ENCODE measurements at places on chromosomes 4 and X. TPM values are rescaled to one million over a fixed set of nuclear protein-coding genes. Genes with fewer than 3 reads are reported as not detected.

DNA sequence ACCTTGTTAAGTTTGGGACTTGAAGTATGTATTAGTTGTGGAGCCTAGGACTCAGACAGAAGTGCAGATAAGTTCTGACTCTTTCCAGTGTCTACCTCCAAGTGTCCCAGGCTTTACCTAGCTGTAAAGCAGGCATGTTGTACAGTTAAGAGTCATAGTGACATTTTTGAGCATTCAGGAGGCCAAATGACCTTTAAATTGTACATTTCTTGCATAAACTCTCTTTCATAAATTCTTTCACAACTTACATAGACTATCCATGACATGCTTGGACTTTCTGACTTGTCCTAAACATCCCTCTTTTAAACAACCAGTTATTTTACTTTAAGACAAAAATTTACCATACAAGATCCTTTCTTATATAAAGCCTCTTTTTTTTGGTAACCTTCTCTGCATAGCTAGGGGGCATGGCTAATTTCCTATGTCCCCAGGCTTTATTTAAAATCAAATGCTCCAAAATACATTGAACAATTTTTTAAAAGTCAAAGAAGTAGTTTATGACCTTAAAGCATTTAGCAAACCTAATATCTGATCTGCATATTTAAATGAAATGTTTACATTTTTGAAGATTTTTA, 40.1 kb upstream of the UGT8 start:
- no peak for DNase-seq

DNA sequence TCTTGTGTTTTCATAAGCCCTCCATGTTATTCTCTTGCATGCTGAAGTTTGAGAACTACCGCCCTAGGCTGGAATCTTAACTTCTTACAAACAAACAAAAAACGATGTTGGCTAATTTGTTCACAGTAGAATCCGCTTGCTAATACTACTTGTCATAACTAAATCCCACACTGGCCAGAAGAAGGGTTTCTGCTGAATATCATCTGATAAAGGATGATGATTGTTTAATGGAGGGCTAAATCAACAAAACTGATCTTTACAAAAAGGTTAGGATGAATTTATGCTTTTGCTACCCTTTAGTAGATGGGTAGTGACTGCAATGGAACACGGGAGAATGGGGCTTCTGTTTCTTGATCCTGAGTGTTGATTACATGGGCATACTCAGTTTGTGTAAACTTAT, 42.3 kb downstream of the SPATA4 start:
- DNase-seq: no peak

DNA sequence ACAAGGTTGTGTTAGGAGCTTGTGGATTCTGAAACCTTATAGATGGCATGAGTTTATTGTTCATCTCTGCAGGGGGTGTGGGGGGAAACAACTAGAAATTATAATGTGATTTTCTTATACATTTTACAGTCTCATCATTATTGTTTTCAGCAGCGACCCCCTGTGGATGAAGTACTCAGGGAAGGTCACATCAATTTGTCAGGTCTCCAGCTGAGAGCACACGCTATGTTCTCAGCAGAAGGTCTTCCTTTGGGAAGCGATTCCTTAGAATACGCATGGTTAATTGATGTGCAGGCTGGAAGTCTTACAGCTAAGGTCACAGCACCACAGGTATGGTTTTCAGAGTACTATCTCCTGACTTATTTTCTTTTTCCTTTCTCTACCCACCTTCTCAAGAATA, 72.2 kb downstream of the BLTP1 start:
- DNase-seq: no peak

DNA sequence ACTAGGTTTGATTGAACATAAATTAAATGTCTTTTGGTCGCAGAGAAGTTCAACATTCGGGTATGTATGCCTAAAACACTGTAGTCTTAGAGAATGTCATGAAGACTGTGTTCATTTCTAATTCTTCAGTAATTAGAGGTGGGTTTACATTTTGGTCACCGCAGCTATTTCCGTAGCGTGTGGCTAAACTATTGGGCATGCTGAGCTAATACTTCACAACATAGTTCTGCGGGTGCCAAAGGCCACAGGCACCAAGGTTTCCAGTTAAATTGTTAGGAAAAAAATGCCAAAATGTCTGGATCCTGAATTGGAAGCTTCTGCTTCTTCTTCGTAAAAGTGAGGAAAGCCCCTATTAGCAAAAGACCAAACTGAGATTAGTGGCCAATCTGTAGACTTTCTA, 25.1 kb downstream of the SMIM31 start:
- no peak for DNase-seq

DNA sequence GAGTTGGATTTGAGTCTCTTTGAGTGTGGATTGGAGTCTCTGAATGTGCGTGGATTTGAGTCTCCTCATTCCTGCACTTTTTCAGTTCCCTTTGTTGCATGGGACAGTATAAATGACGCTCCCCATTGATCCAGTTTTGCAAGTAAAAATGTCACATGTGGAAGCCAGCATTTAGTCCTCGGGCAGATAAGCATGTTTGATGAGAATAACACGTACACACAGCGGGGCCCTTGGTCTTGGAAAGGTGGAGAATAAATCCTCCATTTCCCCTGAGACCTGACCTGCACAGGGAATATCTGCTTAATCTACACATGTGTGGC, 8.1 kb downstream of the P2RY8 start:
- DNase-seq: peak; percentile 7

DNA sequence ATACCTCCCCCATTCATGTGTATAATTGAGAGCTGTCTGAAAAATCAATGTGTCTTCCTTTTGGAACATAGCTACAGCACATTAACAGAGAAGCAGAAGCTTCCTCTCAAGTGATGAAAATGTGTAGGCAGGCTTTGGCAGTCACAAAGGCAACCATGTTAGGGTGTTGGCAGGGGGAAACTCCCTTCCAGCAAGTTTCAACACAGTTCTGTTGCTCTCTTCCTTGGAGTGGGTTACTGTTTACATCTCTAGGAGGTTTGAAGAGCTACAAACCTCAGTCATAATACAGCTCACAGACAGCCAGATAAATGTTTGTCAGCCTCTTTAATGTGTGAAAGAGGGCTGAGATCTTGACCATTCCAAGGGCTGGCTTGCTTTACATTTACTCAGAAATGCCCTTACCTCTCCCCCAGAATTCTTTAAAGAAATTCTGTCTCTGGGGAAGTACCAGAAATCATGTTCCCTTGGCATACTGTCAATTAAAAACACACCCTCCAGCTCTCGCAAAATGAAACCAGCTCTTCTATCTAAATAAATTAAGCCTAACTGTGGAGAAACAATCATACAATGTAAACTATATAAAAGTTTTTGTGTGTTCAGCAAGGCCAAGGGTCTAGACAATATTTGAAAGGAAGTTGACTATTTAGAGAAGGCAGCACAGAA, 18.9 kb downstream of the ZBTB33 start:
- peak; percentile 31 for DNase-seq

DNA sequence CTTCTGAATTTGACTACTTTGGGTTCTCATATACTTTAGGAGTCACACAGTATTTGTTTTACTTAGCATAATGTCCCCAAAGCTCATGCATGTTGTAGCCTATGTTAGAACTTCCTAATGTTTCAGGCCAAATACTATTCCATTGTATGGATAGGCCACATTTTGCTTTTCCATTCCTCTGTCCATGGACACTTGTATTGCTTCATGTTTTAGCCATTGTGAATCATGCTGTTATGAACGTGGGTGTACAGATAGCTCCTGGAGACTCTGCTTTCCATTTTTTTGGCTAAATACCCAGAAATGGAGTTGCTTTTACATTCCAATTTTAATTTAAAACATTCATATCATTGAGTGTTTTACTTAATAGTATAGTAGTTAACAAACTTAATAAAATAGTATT, 54.5 kb downstream of the HTT start:
- no peak for DNase-seq

GRCh38 chr4:14223461-14223860, 595.9 kb upstream of the BOD1L1 start:
- DNase-seq: no peak

GRCh38 chr4:26039639-26040359, 125.8 kb downstream of the SMIM20 start:
- DNase-seq: no peak

DNA sequence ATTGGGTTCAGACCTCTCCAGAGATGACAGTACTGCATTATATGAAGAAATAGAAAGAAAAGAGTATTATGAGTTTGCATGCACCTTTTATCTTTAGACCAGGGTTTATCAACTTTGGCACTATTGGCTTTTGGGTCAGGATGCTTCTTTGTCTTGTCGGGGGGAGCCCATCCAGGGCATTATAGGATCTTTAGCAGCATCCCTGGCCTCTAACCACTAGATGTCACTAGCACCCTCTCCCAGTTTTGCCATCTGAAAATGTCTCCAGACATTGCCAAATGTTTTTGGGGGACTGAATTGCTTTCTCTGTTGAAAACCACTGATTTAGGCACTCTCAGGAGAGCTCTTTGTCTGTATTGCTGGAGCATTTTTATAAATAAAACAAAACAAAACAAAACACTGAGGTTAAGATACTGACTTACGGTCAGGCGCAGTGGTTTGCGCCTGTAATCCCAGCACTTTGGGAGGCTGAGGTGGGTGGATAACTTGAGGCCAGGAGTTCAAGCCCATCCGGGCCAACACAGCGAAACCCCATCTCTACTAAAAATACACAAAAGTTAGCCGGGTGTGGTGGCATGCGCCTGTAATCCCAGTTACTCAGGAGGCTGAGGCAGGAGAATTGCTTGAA, 23.6 kb downstream of the CA5B start:
- DNase-seq: peak; percentile 43

DNA sequence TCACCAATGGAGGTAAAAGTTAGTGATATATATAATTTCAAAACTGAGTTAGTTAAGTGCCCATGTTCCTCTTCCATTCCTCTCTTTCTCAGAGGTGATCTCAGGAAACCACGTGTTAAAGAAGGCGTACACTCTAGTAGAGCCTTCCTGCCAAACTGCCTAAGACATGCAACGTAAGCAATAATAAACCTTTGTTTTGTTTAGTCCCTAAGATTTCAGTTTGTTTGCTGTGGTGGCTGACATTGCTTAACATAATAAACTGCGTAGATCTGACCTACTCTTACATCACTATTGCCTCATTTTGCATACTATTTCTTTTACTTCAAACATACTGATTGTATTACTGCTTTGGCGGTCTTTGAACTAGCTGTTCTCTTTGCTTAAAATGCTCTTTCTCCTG, 99.2 kb downstream of the JADE1 start:
- DNase-seq: no peak

CEP135 gene
- total RNA-seq: 20.6 TPM

TXLNG gene
- 12.6 TPM for total RNA-seq

HDAC6 gene
- 84.3 TPM for total RNA-seq

FRMD7 gene
- total RNA-seq: not detected

Data from naive thymus-derived CD4-positive, alpha-beta T cell (primary cell).